GM23338 (cell line): ENCODE measurements at places on chromosomes 11 and 22.

DNA sequence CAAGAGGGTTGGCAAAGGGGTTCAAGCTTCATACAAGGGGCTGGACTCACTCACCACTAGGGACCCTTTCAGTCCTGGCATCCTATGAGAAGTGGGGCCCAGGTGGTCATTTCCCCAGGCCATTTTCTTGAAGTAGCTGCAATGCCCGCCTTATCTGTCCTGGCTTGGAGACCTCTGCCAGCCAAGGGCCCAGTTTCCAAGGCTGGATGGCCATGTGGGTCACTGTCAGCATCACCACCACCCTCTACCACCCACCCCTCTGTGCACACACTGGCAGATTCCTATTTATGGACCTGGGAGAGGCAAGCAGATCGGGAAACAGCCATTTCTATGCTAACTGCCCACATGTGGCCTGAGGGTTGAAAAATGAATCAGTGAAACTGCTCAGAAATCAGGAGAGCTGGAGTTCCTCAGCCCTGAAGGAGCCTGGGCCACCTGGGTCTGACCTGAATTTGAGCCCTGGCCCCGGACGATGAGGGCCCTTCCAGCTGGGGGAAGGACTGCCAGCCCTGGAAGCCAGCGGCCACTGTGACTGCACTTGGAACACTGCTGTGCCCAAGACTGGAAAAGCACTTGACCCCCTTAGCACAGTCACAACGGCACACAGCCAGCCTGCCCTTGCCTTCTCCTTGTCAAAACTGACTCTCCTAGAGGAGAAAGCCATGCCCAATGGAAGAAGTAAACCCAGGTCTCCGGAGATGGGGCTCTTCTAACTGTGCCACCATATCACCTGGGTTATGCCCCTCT, 442.2 kb downstream of the BUD13 start:
- DNase-seq = no peak

GRCh38 chr22:42397332-42398249, 34.6 kb downstream of the NFAM1 start:
- no peak for DNase-seq

DNA sequence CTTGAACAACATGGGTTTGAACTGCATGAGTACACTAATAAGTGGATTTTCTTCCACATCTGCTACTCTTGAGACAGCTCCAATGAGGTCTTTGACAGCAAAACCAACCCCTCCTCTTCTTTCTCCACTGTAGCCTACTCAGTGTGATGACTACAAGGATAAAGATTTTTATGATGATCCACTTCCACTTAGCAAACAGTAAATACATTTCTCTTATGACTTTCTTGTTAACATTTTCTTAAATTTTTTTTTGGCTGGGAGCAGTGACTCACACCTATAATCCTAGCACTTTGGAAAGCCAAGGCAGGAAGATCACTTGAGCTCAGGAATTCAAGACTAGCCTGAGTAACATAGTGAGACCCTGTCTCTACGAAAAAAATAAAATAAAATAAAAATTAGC, 9.9 kb upstream of the EIF4G2 start:
- DNase-seq = no peak

- peak; percentile 50 for DNase-seq
These were observed 606 bp downstream of the RASSF7 start for GRCh38 chr11:561148-562003.

DNA sequence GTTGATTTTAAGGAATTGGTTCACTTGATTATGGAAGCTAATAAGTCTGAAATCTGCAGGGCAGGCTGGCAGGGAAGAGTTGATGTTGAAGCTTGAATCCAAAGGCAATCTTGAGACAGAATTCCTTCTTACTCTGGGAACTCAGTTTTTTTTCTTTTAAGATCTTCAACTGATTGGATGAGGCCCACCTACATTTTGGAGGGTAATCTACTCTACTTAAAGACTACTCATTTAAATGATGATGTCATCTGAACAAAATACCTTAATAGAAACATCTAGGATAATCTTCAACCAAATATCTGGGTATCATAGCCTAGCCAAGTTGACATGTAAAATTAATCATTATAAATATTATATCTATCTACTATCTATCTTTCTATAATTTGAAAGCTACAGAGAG, 163.2 kb downstream of the PGR start:
- no peak for DNase-seq

GRCh38 chr11:20048707-20049106, 111.6 kb downstream of the DBX1 start:
- no peak for DNase-seq

GRCh38 chr11:7892059-7892699, 38.9 kb downstream of the OR10A6 start:
- DNase-seq = no peak

GRCh38 chr11:127618721-127619120, 618.2 kb upstream of the KIRREL3 start:
- DNase-seq = no peak

DNA sequence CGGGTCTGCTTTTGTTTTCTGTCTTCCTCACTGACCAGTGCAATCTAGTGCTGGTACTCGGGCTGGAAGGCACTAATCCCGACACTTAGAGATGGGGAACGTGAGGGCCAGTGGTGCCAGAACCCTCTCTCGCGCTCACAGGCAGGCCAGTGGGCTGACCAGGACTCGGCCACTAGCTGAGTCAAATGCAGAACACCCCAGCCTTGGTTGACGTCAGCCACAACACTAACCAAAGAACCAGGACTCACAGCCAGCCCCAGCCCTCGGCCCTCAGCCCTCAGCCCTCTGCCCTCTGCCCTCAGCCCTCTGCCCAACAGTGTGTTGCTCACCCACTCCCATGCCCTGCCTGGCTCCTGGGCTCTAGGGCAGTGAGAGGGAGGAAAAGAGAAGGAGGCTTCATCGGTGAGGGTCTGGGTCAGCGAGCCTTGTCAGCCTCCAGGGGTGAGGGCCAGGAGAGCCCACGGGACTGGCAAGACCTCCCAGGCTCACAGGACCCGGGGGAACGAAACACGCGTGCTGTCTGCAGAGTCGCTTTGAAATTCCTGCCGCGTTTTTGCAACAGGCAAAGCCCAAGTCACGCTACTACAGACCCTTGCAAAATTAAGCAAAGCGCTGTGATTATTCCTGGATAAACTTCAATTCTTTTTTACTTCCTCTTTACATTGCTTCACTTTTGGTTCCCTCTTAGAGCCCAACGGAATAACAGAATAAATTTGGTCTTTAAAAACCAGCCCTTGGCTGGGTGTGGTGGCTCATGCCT, 27.5 kb downstream of the KIAA0930 start:
- no peak for DNase-seq

GRCh38 chr22:21641417-21641788, 699 bp upstream of the SDF2L1 start:
- DNase-seq = peak; percentile 68

DNA sequence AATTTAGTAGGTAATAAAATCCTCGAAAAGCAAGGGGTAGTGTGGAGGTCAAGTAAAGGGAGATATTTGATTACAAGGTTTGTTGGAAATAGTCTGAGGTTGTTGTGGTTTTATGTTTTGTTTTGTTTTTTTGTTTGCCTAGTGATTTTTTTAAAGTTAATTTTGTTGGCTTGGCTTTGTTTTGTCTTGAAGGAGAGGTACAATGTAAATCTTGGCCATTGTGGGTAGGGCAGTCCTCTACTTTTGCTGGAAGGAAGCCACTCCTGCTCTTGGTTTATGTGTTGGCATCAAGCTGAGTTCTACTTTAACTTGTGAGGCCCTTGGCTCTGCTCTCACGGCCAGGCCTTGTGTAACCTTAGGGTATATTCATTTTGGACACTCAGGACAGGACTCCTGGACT, 3.2 kb downstream of the AMOTL1 start:
- DNase-seq = no peak

DNA sequence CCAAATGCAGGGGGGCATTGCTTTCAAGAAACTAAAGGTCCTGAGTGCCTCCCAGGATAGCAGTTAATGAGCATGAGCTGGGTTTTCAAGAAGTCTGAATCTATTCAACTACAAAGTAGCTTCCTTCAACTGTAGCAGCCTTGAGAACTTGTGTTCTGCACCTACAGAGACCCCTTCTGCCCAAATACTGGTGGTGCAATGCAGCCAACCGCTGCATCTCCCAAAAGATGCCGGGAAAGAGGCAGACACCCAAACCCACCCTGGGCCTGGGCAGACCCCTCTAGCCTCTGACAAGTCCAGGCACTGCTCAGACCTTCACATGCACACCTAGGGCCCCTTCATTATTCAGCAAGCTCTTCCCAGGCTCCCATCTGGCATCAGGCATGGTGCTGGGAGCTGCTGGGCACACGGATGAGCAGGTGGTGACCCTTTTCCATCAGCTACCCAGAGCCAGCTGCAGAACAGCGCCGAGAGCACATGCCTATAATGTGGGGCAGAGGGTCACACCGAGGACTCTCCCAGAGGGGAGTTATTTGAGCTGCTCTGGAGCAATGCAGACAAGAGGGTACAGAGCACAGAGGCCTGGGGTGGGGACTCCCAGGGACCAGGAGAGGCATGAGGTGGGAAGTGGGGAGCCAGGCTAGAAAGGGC, 44.9 kb upstream of the ETS1 start:
- peak; percentile 88 for DNase-seq

GRCh38 chr22:25110846-25111578, 88.6 kb upstream of the CRYBB3 start:
- peak; percentile 90 for DNase-seq

DNA sequence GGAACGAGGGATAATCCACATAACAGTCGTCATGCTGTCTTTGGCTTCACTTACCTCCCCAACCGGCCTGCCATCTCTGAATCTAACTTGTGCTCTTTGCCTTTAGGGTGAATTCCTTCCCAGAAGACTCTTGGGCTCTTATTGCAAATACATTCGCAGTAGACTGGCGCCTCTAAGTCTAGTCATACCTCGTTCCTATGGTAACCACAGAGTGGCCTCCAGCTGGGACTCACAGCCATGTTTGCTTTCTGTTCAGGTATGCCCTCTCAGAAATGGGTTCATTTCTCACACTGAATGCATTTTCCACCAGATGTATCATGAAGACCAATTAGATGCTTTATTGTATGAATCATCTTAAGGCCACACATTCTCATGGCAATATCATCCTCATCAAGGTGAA, 112.7 kb downstream of the FAR1 start:
- DNase-seq = peak; percentile 19

DNA sequence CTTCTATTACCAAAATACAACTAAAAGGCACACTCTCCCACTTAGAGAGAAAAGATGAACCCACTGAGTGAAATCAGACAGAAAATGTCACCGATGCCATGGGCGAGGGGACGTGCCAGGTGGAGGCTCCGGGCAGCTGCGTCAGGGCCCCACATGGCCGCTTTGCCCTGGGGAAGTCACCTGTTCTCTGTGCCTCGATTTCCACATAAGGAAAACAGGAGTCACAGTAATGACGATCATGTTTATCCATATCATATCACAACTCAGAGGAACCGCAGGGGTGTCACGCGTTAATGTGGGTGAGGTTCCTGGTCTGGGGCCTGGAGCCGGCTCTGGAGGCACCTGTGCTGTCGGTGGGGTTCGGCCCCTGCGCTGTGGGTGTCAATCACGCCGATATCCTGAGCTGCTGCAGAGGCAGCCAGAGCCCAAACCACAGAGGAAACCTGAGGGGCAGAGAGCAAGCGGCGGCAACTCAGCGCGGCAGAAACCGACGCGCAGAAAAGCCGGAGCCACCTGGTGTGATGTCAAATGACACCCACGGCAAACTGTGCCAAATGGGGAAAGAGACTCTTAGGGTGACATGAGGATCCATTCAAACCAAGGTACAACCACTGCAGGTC, 243.7 kb downstream of the BRD1 start:
- DNase-seq = no peak

GRCh38 chr22:47367993-47368945, 605.8 kb downstream of the TBC1D22A start:
- no peak for DNase-seq

DNA sequence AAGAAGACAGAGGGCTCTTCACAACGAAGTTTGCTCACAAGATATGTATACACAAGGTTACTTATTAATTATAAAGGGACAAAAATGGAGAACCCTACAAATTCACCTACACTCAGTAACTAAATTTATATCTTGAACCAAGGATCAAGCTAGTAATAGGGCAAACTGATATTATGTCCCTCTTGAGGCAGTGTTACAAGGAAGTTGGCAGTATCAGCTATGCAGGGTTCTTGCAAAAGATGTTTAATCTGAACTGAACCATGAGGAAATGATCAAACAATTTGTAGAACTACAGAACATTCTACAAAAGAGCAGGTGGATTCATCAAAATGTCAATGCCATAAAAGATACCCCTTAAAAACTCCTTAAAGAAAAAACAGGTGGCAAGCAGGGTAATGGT, 10.7 kb downstream of the CADM1 start:
- no peak for DNase-seq

DNA sequence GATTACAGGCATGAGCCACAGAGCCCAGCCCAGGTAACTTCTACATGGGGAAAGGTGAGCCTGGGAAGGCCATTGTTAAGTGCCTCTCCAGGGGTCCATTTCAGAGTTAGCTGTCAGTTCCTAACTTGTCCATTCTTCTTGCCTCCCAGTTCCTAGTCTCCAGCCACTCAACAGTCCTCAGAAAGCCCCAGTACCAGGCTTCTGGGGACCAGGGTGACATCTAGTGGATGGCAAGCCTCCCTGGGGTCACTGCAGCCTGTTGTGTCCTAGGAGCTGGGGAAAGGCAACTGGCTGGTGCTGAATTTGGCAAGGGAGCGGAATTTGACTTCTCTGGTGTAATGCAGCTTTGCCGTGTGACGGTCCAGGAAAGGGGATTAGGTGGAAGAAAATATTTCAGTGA, 2.1 kb downstream of the LGALS12 start:
- DNase-seq = peak; percentile 80

- DNase-seq = no peak
These were observed 14.0 kb downstream of the GRIK4 start for GRCh38 chr11:120525261-120526171.

DNA sequence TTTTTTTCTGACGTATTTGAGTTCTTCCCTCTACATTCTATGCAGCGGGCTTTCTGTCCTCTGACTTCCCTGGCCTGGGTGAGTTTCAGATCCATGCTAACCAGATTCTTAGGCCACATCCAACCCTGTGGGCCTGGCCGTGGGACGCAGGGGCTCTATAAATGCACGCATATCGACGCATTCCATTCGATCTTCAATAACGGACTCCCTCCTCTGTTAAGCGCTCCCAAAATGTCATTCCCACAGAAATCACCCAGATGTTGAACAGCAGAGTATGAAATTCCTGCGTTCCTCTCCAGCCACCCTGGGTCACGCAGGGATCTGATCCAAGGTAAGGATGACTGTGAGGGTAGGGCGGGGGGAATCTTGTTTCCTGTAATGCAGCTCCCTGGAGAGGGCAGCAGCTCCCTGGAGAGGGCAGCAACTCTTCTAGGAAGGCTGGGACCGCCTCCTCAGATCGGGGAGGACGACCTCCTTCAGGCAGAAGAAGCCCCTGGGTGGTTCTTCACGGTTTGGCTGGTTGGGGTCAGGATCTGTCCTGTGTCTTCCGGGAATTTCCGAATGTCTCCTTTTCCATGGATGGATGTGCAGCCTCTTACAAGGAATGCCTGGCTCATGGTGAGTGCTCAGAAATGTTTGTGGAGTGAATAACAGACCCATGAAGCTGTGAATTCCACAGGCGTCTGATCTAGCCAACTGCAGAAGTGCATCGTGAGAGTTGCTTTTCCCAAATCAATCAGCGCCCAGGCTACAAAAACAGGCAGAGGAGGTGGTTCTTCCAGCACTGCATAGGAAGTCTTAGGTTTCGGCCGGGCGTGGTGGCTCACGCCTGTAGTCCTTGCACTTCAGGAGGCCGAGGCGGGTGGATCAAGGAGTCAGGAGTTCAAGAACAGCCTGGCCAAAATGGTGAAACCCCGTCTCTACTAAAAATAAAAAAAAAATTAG, 12.2 kb downstream of the MRGPRD start:
- DNase-seq = peak; percentile 39
